ENCODE measurements at places on chromosomes 2 and 18. TPM values are rescaled to one million over a fixed set of nuclear protein-coding genes. Genes with fewer than 3 reads are reported as not detected.

- peak; percentile 54 for DNase-seq
These were observed 112.0 kb upstream of the CTDP1 start for GRCh38 chr18:79567481-79568147.

CELF4 gene
- total RNA-seq = 2.9 TPM

REEP1 gene
- total RNA-seq = 0.53 TPM

AKAIN1 gene
- not detected for total RNA-seq

LIMS2 gene
- total RNA-seq = 2.5 TPM

- no peak for DNase-seq
These were observed 3.8 kb upstream of the ARID5A start for GRCh38 chr2:96532641-96533291.

DNA sequence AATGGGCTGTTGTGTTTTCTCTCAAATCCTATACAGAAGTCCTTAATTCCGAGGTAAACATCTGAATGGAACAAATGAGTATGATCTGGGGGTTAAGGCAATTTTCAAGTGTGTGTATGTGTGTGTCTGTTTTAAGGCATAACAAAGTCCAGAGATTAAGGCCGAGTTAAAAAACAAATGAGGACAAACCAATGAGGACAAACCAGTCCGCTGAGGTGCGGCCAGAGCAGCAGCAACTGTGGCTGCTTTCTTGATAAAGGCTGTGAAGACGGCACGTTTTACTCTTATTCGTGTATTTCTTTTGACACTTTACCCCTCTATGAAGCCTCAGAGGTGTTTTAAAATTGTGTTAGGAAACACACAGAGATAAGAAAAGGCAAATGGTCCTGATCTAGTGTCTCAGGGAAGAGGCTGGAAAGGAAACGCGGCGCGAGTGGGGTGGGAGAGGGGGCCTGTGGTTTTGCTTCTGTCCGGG is 495 bp upstream of the GULP1 start:
- DNase-seq = no peak

DNA sequence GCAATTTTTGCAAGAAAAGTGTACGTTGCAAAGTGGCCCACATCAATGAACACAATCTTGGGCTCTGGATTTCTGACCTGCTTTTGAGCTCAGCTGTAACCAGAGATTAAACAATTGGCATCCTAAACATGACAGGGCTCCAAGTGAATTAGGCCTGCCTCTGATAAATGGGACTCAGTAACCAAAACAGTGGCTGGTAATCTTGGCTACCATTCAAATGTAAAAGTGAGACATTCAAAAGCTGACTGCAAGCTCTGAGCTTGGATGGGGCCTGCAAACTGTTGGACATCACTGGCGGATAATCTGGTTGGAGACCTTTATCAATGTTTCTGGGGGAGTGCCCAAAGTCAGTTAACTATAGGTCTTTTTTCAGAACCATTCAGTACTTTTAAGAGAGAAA is 160.7 kb downstream of the RAB3GAP1 start:
- DNase-seq = no peak

GRCh38 chr2:125643128-125643527 is 1012.8 kb upstream of the GYPC start:
- no peak for DNase-seq

DNA sequence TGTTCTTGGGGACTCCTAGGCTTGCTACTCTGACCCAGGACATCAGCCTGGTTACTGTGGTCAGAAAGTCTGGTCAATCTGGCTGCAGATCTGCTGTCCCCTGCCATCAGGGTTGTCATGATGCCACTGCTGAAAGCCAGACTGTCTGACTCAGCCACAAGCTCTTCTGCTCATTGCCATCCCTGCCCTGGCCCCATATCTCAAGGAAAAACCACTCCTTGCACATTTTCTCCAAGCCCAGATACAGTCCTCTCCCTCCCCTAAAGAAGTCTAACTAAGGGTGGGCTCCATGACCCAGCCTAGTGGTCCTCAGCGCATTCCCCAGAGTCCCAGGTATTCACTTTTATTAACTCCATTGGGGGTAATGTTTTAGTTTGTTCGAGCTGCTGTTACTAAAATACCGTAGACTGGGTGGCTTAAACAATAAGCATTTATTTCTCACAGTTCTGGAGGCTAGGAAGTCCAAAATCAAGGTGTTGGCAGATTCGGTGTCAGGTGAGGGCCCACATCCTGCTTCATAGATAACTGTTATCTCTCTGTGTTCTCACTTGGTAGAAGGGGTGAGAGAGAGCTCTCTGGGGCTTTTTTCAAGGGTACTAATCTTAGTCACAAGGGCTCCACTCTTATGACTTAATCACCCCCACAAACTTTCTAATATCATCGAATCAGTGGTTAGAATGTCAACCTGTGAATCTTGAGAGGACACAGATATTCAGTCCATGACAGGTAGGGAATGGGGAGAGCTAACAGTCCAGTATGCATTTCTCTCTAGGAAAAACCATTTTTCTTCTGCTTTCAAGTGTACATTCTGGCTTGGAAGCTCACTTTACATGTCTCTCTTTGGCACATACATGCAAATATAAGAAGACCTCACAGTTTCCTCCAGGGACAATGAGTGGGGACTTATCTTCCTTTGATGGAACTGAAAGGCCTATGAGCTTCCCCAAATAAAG is 94.8 kb upstream of the CXCR4 start:
- DNase-seq = no peak

ANKMY1 gene
- 4.6 TPM for total RNA-seq

NEMP2 gene
- total RNA-seq = 6.0 TPM

DNA sequence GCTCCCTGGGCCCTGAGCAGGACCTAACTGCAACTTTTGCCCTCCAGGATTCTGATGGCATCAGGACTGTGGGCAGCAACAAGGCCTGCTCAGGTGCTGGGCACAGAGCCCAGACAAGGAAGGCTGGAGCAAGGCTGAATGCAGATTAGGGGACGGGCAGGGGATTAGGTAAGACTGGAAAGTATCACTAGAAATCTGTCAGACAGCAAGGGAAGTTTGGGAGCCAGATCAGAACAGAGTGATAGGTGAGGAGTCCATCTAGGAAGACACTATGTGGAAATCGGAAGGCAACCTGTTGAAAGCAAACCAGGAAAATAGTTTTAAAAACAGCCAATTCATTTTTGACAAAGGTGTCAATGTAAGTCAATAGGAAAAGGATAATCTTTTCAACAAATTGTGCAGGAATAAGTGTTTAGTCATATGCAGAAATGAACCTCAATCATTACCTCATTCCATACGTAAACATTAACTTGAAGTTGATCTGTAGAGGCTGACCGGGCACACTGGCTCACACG is 56.4 kb upstream of the STPG4 start:
- DNase-seq = no peak

DNA sequence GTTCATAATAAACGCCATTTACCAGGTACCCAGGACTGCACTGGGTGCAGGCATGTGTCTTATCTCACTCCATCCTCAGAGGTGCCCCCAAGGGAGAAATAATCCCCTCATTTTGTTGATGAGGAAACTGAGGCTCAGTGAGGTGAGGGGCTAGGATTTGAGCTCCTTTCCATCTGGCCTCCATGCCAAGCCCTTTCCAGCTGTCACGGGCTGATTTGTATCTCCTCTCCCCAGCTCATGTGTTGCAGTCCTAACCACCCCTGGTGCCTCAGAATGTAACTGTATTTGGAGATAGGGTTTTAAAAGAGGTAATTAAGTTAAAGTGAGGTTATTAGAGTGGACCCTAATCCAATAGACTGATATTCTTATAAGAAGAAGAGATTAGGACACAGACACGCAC is 137.3 kb downstream of the MYCN start:
- no peak for DNase-seq

IGFBP2 gene
- total RNA-seq = 873 TPM

- DNase-seq = no peak
These were observed 166.2 kb upstream of the MEIS1 start for GRCh38 chr2:66268756-66269155.

DNA sequence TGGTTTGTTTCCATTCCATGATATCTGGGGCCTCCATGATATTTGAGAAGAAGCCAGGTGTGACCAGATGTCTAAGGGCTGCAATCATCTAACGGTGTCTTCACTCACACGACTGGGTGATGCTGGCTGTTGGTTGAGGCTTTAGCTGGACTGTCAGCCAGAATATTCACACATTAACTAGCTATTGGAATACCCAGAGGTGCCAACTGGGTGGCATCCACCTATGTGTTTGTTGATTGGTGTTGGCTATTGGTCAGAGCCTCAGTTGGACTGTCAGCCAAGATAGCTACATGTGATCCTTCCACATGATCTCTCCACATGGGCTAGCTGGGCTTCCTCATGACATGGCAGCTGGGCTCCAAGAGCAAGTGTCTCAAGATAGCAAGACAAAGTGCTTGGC is 117.4 kb downstream of the CDCA7 start:
- no peak for DNase-seq

- DNase-seq = no peak
These were observed 160.2 kb upstream of the SMAD2 start for GRCh38 chr18:48090702-48091101.

CD8B2 gene
- not detected for total RNA-seq

GRCh38 chr2:121555008-121555407 is 24.3 kb downstream of the RNU4ATAC start:
- no peak for DNase-seq

GLB1L gene
- 5.2 TPM for total RNA-seq

PRR30 gene
- total RNA-seq = not detected

GRCh38 chr18:54776282-54776977 is 51.8 kb upstream of the RAB27B start:
- DNase-seq = no peak

GRCh38 chr2:215377283-215377682 is 58.6 kb downstream of the FN1 start:
- DNase-seq = no peak

DNA sequence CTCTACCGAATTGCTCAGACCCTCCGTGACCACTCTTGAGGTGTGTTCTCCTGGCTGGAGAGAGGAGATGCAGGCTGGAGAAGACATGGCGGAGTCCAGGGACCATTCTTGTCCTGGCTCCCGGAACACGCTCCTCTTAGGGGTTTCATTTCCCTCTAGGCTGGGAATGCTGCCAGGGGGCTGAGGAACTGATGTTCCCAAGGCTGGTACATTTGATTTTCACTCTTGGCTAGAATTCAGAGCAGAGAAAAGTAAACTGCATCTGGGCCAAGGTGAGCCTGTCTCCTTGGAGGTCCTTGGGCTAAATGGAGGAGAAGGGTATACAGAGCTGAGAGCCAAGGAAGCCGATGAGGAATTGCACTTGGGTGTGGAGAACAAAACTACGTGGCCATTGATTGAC is 28.2 kb upstream of the LBH start:
- no peak for DNase-seq

- no peak for DNase-seq
These were observed 155.7 kb downstream of the DLGAP1 start for GRCh38 chr18:4299395-4299794.

DNA sequence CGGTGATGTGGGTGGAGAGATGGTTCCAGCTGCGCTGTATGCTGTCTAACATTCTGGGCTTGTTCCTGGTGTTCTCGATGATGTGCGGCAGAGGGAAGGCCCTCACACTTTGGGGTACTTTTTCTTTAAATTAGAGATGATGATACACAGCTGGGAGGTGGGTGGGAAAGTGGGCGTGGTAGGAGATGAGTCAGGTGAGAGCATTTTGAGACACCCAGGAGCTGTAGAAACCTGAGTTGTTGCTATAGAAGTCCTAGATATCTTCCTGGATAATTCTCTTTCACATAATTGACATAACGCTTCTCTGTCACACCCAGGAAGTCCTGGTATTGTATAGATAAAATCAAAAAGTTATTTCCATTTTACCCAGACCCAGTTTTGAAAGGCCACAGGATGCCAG is 103.8 kb upstream of the ALKAL2 start:
- no peak for DNase-seq

IL36B gene
- total RNA-seq = not detected

DNA sequence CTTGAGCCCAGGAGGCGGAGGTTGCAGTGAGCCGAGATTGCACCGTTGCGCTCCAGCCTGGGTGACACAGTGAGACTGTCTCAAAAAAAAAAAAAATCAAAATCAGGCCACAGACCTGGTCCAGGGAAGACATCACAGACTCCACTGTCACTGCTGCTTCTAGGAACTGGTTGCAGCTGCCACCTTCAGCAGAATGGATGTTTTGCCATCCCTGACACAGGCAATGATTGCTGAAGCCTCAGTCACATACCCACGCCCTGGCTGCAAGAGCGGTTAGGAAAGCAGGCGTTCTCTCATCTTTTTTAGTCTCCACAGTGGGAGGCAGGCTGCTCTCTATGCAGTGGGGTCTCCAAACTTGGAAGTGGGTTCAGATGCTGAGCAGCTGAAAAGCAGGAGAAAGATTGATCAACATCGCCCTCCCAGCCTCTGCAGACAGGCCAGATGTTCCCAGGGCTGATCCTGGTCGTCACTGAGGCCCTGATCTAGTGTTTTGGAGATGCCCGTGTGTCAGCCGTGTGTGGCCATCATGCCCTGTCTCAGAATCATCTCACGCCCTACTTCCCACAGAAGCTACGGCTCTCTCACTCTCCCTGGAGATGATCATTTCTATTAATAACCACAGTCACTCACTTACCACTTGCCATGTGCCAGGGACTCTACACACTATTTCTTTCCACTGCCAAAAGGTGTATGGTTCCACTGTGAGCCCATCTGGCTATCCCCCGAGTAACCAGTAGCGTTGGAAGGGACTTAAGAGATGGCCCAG is 91.8 kb downstream of the PLB1 start:
- no peak for DNase-seq

DNA sequence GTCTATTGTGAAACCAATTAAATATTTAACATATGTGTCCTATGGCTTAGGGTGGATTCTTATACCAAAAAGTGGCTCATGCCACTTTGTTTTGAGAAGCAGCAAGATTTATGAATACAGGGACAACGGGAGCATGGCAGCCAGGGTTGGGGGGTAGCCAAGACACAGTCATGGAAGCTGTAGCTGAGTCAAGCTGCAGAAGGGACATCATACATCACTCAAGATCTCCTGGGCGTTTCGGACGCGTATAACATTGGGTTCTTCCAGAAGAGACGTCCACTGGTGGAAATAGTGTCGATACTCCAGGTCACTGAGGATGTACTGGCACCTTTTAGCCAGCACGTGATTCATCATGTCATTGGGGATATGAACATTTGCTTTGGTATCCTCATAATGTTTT is 152.7 kb downstream of the RIF1 start:
- DNase-seq = no peak
